ENCODE measurements at places on chromosomes 13 and 19.

GRCh38 chr19:10756371-10756770 is 38.5 kb downstream of the DNM2 start:
- no peak for DNase-seq

DNA sequence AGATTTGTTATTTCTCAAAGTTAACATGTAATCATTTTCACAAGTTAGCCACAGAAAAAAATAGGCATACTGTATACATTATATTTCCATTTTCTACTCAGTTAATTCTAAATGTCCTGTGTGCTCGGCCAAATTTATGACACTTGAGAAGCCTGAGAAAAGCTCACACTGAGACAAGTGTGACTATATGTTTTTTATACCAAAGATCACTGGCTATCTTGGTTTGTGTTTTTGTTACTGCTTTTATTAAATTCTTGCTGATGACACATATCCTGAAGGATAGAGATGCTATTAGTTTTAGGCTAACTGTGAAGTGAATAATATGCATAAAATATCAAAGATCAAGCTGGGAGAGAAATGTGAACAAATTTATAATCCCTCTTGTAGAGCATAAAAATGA is 49.3 kb upstream of the IL17D start:
- DNase-seq = no peak

- DNase-seq = peak; percentile 54
These were observed 38.7 kb downstream of the SOHLH2 start for GRCh38 chr13:36175621-36176020.

GRCh38 chr19:40600570-40601133 is 517 bp upstream of the LTBP4 start:
- no peak for DNase-seq

GRCh38 chr13:72149701-72150100 is 282.7 kb upstream of the DACH1 start:
- DNase-seq = no peak

DNA sequence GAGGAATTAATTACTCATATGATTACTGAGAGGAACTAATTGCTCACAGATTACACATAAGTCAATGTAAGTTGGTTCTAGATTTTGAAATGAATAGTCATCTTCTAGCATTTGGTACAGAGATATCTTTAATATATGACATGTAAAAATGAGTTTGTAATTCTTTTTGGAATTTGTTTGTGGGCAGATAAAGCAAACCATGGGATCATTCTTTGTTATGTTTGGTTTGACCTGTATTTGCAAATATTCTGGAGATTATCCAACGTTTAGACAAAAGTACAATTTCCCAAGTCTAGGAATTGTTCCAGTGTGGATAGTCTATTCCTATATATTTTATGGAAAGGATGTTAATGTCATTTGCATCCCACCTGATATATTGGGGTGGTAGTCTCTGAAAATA is 309.6 kb upstream of the EDNRB start:
- DNase-seq = no peak

DNA sequence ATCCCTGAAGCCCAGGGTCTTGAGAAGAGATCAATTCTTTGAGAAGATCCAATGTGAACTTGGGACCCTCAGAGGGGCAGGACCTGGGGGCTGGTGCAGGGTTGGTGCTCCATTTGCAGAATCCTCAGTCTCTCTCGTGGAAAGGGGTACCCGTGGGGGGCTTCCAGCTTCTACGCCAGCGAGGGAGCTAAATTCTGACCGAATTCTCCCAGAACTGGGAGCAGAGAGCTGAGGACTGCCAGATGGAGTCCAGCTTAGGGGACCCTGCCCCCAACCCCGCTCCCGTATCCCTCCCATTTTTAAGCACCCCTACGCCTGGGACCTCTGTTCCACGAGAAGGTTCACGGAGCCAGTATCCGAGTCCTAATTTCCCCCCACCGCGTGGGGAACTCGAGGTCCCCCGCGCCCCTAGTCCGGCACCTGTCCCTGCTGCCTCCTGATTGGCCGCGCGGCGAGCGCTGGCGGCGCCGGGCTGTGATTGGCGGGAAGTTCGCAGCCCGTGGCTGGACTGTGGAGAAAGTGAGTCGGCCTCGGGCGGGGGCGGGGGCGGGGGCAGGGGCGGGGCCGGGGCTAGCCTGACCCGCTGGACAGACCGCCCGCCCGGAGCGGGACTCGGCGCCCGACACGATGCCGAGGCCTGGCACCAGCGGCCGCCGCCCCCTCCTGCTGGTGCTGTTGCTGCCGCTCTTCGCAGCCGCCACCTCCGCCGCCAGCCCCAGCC is 4.4 kb upstream of the LTBP4 start:
- DNase-seq = no peak

GRCh38 chr19:4579389-4579788 is 19.9 kb upstream of the SEMA6B start:
- no peak for DNase-seq

- DNase-seq = no peak
These were observed 18.9 kb downstream of the MYO1F start for GRCh38 chr19:8558325-8558724.

DNA sequence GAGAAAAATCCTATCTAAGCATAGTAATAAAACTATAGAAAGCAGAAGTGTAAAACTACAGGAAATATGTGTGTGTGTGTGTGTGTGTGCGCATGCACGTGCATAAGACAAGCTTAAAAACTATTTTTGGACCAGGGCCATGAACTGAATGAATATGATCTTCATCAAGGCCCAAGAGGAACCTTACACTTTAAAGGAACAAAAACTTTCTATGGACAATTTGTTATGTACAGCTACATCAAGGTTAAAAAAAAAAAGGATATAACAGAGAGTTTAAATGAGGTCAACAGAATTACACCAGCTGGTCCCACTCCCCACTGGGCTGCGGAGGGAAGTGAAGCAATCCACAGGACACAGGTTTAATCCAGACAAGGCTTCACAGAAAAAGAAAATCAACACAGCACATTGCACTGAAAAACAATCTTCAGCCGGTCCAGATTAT is 151.1 kb downstream of the LHFPL6 start:
- DNase-seq = peak; percentile 26

GRCh38 chr13:107079423-107080049 is 511.6 kb upstream of the ARGLU1 start:
- no peak for DNase-seq

DNA sequence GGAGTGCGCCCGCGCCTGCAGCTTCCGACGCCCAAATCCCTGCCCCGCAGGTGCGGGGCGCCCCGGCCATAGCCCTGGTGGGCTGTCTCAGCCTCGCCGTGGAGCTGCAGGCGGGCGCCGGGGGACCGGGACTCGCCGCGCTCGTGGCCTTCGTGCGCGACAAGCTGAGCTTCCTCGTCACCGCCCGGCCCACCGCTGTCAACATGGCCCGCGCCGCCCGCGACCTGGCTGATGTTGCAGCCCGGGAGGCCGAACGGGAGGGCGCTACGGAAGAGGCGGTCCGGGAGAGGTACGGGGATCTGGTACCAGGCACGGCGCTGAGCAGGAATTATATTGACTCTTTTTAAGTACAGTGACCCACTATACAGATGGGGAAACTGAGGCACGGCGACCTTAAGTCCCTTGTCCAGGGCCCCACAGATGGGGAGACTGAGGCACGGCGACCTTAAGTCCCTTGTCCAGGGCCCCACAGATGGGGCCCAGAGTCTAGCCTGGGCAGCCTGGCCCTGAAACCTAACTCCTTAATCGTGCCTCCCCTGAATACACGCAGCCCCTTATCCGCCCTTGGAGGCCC is 586 bp downstream of the MRI1 start:
- DNase-seq = no peak

DNA sequence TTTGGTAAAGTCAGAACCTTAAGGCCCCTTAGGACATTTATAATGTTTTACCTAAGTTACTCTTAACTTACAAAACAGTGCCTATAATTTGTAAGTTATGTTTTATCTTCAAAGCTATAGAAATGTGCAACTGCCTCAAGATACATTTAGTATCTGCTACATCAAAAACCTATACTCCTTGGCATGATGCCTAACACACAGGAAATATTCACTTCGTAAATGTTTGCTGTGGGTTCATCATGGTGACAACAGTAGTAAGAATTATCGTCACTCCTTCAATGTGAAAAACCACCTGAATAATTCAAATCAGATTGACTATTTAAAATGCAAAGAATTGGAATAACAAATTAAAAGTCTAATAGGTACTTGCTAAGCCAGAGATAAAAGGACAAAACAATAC is 184.1 kb downstream of the DIAPH3 start:
- DNase-seq = no peak

Data from putamen (tissue), 1 donor.